Cortex of kidney (tissue), 1 donor: ENCODE measurements at places on chromosomes 2 and 18.

GRCh38 chr2:171688129-171688465 lies 828 bp downstream of the DYNC1I2 start:
- no peak for DNase-seq

- no peak for DNase-seq
These were observed 132.5 kb upstream of the EPAS1 start for GRCh38 chr2:46164529-46165301.

DNA sequence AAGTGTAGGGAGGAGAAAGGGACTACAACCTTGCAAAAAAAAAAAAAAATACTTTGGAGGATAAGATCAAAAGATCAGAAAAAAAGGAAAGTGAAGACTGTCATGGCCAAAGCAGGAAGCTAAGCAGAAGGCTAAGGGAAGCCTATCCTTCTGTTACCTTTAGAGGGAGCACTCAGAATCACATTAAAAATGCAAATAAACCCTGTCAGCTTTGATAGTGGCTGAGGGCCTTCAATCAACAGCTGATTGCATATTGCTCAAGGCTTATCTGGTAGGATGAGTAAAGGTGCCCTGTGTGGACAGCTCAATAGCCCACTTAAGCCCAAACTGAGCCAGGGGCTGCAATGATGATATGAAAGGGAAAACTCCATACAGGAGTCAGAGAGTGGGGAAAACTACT lies 1021.2 kb downstream of the LRP1B start:
- no peak for DNase-seq

DNA sequence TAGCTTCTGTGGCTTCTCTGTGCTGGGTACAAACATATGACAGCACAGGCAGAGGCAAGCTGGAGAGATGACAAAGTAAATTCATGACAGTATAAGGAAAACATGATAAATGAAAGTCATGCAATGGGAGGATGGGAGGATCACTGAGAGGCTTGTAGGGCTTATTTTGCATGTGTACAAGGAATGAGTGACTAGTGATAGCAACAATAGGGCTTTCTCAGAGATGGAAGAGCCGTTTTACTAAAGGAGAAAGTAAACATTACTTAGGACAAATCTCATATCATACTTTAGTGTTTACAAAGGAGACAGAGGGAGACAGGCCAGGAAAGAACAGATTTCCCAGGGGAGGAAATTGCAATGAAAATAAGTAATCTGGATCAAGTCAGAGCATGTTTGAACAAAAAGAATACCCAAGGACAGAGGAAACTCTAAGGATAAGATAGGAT lies 82.5 kb upstream of the RBMS1 start:
- no peak for DNase-seq
